ENCODE measurements at places on chromosomes 11 and 22.

DNA sequence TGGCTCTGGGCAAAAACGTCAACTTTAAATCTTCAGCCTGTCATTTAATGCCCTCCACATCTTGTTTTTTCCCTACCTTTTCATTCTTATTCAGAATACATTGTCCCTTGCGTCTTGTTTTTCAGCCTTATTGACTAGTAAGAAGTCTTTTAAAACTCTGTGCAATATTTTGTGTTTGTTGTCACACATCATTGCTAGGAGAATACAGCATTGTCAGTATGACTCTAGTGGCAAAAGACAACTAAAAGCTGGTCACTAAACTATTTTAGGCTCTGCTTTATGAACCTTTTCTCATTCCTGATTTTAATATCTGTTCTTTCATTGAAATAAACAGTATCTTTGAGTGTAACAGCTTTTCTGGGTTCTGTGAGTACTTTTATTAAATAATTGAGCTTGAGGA, 447.8 kb upstream of the CCDC179 start:
- no peak for DNase-seq

GRCh38 chr11:46378811-46379481, 2.5 kb upstream of the MDK start:
- no peak for DNase-seq

GRCh38 chr22:19706661-19707151, 7.6 kb upstream of the SEPTIN5 start:
- DNase-seq, result no peak

GRCh38 chr11:134361661-134362060, 29.9 kb downstream of the GLB1L2 start:
- DNase-seq, result no peak

- DNase-seq, result no peak
Measured at GRCh38 chr11:1854132-1854948, 1.5 kb downstream of the LSP1 start.

DNA sequence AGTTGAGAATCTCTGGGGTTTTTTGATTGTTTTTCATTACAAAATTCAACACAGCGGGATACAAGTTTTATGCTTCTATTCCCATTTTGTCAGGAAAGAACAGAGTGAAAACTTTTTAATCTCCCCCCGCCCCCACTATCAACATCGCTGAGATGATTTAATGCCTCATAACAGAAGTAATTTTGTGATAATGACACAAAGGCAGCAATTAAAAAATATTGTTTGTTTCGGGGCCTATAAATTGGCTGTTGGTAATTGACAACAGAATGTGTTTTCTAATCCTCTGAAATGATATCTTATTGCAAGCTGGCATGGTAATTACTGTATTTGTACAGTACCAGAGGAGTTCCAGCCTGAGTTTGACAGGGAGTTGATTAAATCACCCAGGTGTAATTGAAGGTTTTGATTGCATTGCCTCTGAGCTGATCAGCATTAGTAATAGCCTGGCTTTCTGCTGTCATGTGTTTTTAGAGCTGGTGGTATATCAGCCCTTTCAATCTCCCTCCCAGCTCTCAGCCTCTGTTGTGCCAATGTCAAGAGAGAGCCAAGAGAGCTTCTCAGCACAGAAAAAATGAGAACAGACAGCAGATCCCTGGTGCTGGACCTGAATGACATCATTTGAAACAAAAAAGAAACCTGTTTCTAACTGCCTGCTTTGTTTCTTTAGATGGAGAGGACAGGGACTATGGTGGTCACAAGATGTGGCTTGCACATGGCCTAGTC, 265.1 kb downstream of the FAM76B start:
- DNase-seq, result no peak

DNA sequence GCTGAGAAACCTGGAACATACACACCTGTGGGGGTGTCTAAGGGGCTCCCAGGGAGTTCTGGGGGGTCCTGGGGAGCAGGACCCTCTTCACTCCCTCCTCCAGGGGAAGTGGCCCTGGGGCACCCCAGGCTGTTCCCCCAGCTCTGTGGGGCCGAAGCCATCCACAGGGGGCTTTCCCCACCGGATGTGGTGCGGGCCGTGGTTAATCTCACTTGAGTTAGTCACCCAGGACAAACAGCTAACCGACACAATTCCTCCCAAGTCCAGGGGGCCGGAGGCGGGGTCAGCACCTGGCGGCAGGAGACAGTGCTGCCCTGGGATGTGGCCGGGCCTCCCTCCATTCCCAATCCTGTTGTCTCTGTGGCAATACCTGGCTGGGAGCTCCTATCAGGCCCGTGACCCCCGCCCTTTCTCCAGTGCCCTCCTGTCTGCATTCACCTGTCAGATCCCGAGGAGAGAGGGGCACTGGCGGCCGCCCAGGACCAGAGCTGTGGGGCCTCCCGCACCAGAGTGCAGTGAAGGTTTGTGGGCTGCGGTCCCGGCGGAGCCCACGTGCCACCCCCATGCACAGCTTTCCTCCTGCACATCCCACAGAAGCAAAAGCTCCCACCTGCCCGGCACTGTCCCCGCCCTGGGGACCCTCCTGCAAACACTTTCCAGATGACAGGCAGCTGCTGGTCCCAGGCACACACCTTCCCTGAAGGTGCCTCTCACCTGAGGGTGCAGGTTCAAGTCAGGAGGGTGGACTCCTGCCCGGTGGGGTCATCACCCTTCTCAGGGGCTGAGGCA, 5.2 kb upstream of the MUC5AC start:
- DNase-seq, result no peak

GRCh38 chr22:23893121-23893944, 850 bp upstream of the MIF start:
- no peak for DNase-seq
